ENCODE measurements at places on chromosomes 1 and 21.

GRCh38 chr1:21329209-21329844 is 39.1 kb upstream of the ECE1 start:
- DNase-seq = no peak

GRCh38 chr1:27132624-27133023 is 22.3 kb downstream of the SLC9A1 start:
- no peak for DNase-seq

DNA sequence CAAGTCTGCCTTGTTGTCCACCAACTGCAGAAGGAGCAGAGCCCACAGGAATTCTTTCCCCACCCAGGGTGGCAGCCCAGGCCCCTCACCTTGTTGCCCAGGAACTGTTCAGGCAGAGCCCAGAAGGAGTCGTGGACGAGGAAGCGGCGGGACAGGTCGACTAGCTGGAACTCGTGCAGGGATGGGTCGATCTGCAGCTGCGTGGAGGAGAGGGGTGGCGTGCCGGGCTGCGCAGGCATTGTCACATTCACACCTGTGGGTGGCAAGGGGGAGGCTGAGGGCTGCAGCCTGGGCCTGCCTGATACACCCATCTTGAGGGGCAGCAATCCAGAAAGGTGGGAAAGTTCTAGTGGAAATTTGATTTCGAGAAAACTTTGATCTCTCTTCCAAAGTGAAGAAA is 55.9 kb downstream of the HSPG2 start:
- no peak for DNase-seq

DNA sequence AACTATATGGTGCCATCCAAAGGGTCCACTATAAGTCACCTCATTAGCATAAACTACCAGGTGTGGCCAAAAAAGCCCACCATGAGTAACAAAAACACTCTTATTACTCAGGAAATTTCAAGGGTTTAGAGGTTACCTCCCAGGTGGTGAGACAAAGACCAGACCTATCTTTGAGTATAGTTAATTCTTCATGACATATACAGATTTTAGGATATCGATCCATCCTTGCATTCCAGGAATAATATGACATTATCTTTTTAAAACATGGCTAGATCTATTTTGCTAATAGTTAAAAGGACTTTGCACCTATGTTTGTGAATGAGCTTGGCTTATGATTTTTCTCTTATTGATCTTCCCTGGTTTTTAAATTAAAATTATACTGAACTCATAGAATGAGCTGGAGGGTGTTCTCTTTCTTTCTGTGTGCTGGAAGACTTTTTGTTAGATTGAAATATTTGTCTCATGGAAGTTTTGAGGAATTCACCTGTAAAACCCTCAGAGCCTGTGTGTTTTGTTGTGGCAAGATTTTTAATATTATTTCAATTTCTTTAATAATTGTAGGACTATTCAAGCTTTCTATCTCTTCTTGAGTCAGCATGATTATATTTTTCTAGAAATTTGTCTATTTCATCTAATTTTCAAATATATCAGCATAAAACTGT is 138.7 kb upstream of the SLC45A1 start:
- DNase-seq = no peak

DNA sequence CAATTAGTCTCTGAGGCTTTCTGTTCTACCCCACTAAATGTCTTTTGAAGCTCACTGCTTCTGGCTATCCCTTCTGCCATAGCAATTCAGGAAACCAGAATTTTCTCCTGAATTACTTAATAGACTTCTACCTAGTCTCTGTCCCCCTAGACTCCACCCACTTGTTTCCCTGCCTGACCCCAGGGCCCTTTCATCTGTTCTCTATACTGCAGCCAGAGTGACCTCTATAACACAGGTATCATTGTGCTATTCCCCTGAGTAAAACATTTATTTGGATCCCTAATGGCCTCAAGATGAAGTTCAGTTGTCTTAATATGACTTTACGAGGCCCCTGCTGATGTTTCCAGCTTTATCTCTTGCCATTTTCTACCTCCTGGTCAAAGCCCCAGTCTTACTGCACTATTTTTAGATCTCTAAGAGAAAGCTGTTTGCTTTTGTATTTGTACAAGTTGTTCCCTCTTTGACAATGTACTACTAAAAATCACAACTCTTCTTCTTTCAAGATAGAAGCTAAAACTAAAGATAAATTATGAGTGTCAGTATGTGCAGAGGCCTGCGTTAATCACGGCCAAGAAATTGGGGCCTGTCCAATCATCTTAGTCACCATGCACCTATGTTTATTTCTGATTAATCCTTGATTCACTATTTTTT is 54.5 kb downstream of the ATP1B1 start:
- no peak for DNase-seq

- DNase-seq = no peak
Measured at GRCh38 chr1:38784452-38785284, 74.9 kb downstream of the RRAGC start.

DNA sequence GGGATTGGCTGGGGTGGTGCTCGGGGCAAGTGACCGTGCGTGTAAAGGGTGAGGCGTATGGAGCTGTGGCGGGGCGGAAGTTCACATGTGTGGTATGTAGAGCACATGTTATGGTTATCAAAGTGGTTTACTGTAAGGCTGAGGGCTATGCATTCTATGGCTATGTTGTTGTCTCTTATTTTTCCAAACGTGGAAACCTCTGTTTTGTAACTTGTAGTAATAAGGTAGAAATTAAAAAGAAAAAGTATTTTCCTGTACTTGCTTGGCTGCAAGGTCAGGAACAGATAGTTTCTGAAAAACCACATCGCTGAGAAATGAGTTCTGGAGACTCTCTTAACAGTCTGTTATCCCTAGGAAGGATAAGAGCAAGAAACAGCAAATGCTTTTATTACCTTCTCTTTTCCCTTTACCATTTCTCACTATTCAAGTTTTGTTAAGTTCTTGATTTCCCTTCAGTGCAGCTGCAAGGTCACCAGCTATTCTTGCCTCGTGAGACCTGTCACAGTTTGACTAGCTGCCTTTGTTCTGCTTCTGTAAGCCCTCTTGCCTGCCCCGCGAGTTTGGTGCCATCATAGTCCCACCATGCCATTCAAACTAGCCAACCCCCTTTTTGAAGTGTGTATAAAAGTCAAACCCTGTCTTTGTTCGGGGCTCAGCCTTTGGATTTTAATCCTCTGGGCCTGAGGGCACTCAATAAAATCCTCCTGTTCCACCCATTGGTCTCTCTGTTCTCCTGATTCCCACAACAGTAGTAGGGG is 9.5 kb downstream of the RNU1-2 start:
- DNase-seq = no peak

DNA sequence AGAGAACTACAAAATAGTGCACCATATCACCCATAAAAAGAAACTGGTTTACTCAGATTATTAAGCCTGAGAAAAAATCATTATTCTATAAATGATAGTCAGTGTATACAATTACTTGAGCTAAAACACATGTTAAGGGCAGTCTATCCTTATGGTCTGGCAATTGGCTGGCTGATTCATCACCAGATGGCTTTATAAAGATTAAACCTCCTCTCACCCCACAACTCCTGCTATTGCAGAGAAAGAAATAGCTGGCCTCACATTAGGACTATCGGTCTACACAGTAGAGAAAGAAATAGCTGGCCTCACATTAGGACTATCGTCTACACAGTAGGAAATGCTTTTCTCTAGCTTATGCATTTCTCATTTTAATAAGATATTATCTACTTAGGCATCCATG is 21.2 kb downstream of the CEP170 start:
- no peak for DNase-seq

Data from HEK293T (cell line).